Stimulated activated CD4-positive, alpha-beta T cell treated with anti-CD3 and anti-CD28 coated beads, Interleukin-1b, Interleukin-23, amount 100 ng/mL, for 1 hour (primary cell): ENCODE measurements at places on chromosomes 4 and X.

DNA sequence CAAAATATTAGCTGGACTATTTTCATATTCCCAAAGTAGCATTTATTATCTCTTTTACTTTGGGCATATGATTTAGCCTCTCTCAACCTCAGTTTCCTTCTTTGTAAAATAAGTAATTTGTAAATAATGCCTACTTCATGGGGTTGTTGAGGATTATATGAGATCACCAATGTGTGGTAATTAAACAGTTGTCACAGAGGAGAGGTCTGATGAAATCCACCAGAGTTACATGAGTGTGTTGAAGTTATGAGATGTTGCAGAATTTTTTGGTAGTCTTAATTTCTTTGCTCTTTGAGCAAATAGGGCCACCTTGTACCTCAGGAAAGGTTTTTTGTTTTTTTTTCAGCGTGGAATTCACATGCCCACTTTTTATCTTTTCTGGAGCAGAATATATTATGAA, 1.4 kb downstream of the COX7B start:
- DNase-seq: no peak

DNA sequence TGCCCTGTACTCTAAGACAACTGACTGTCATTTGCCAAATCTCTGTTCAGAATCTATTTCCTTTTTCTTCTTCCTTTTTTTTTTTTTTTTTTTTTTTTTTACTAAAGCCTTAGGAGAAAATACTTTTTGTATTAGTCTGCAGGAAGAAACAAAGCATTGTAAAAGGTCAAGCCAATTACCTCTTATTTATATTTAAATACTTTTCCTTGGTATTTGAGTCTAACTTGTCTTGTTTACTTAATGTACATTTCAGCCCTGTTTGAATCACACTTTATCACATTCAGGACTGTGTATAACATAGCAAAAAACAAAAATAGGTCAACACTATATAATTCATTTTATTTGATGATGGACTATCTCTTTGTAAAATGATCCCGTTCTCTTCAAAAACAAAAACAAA, 262.2 kb downstream of the RPA4 start:
- no peak for DNase-seq

- no peak for DNase-seq
Measured at GRCh38 chr4:99657798-99658197, at the start of gene C4orf54. Gene C4orf54 (minus strand): TSS chr4:99657828. CDS start chr4:99654648, 3,180 bp downstream.

GRCh38 chrX:30831082-30831481, 58.0 kb downstream of the TAB3 start:
- DNase-seq: peak; percentile 1

DNA sequence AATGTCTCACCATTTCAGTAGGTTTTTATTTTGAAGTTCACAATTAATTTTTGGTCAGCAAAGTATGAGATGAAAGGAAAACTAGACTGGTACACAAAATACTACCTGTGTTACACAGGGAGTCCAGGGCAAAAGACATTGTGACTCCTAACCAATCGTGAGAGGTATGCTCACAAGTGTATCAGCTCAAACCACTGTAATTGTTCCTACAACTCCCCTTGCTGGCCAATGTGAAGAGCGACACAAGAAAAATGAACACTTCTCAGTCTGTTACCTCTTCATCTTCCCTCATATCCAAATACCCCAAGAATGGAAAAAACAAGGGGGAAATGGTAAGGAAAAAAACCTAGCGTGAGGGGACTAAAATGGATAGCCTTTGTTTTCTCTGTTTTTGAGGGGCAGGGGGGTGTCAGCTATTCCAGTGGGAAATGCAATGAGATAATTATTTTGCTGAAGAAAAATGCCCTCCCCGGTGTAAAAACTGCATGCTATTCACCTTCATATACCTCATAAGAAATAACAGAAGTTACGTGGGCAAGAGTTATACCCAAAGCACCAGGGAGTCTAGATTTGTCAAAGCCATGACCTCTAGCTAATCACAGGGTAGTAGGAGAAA, 30.6 kb upstream of the NSUN7 start:
- no peak for DNase-seq

GRCh38 chr4:99821918-99822503, 5.4 kb downstream of the DAPP1 start:
- DNase-seq: no peak

- DNase-seq: no peak
Measured at GRCh38 chr4:149997881-149998421, 80.3 kb upstream of the DCLK2 start.

DNA sequence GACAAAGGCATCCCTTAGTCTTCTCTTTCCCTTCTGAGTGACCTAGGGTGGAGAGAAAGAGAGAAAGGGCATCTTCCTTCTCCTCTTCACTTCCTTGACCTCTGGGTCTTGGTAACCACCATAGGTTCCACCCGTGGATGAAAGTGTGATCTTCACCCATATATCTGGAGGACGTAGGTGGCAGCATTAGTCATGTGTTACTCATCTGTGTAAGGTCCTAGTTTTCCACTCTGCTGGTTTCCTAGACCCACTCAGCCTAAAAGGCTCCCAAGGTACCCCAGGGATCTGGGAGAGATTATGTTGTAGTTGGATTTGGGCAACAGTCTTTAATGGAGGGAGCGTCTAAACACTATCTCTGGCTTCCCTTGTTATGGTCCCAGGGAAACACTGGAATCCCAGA, 45.5 kb upstream of the RAB9B start:
- DNase-seq: no peak

GRCh38 chrX:40237731-40238178, 140.0 kb upstream of the BCOR start:
- DNase-seq: no peak

- DNase-seq: no peak
Measured at GRCh38 chrX:151609222-151609621, 45.7 kb downstream of the PASD1 start.

GRCh38 chr4:89363786-89364185, 56.2 kb upstream of the GPRIN3 start:
- DNase-seq: no peak

DNA sequence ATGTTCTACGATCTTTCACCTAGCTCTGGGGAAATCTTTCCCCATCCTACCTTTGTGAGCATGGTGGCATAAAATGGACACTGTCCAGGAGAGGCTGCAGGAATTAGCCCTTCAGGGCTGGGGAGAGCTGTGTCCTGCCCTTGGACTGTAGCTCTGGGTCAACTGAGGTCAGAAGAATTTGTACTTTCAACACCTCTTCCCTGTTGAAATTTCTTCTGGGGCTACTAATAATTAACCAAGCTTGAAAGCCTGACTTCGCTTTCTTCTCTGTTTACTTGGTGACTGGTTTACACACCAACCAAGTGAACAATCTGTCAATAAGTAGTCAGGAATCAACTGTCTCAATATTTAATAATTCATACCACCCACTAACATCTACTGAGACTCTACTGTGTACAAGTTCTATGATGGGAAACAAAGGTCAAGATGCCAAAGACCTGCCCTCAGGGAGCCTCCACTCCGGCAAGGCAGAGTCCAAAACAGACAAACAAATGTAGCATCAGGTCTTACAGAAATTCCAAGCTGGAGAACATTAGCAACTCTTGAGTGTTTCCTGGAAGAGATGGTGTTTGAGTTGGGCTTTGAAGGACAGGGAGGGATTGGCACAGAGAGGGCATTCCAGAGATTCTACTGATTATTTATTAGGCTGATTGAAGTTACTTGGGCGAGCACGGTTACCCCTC, 113.1 kb downstream of the ENPP6 start:
- DNase-seq: no peak

- no peak for DNase-seq
Measured at GRCh38 chr4:158873795-158874401, 105.1 kb downstream of the FNIP2 start.

DNA sequence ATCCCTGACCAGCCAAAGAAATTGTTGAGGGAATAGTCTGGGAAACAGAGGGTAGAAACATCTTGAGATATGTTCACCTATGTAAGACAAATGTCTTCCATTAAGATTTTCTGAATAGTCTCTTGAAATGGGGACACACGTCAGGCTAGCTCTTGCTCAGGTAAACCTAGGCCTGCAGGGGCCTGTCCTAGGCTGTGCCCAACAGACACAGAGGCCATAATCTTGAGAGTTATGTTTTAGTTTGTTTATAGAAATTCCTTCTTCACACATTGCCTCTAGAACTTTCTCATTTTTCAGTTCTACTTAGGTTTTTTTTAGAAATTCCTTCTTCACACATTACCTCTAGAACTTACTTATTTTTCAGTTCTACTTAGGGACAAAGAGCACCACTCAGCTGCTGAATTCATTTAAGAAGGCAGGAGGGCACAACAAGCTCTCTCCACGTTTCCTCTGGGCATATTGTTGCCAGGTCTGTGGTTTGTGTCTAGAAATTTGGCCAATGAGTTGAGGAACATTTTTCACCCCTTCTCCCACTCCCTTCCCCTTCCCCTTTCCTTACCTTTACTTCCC, 94.9 kb downstream of the ARHGAP24 start:
- no peak for DNase-seq

DNA sequence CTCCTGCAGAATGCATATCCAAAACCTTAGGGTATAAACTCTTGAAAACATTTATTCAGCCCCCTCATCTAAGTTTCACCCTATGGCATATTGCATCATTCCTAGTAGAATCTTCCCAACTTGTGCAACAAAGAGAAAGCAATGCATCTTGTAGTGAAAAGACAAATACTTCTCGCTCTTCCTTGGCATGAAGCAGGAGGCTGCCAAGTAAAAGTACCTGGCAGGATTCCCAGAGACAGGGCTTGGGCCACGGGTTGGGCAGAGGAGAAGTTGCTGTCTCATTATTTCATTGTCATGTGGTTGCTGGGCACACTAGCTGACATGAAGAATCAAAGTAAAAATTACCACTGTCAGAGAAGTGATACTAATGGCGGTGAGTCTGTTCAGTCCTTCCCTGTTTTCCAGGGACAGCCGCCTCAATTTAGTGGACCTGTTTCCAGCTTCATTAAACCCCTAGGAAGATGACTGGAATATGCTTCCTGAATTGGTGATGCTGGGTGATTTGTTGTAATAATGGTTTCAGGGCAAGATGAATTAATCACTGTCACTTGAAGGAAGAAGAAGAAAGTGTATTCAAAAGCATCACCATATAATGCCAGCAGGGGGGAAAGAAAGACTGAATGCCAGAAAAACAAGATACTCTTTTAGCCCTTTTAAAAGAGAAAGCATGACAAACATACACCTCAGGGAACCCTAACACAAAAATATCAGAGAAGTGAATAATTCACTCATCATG, 380.5 kb upstream of the IGFBP7 start:
- no peak for DNase-seq

GRCh38 chrX:6614506-6614905, 79.6 kb upstream of the VCX3A start:
- no peak for DNase-seq

- no peak for DNase-seq
Measured at GRCh38 chrX:132180929-132181328, 38.3 kb downstream of the RAP2C start.

DNA sequence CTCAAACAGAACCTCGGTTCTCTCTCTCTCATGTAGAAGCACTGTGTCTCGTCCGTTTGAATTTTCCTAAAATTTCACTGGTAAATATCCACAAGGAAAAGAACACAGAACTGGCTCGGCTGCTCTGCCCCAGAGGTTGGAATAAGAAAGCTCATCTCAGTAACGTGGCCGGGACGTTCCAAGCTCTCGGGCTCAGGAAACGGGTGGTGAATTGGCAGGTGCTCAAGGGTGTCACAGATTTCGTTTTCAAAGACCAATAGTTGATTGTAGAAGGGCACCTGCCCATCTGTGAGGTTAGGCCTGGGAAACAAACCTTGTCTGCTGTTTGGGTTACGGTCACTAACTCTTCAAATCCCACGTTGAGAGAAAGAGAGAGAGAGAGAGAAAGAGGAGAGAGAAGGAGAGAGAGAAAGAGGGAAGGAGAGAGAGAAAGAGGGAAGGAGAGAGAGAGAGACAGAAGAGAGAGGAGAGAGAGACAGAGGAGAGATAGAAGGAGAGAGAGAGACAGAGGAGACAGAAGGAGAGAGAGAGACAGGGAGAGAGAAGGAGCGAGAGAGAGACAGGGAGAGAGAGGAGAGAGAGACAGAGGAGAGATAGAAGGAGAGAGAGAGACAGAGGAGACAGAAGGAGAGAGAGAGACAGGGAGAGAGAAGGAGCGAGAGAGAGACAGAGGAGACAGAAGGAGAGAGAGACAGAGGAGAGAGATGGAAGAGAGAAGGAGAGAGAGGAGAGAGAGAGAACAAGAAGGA, 106.6 kb downstream of the CRLF2 start:
- DNase-seq: no peak

- DNase-seq: no peak
Measured at GRCh38 chr4:26884026-26884425, 23.4 kb downstream of the STIM2 start.

- DNase-seq: no peak
Measured at GRCh38 chr4:120769227-120769626, 153.3 kb downstream of the PRDM5 start.

DNA sequence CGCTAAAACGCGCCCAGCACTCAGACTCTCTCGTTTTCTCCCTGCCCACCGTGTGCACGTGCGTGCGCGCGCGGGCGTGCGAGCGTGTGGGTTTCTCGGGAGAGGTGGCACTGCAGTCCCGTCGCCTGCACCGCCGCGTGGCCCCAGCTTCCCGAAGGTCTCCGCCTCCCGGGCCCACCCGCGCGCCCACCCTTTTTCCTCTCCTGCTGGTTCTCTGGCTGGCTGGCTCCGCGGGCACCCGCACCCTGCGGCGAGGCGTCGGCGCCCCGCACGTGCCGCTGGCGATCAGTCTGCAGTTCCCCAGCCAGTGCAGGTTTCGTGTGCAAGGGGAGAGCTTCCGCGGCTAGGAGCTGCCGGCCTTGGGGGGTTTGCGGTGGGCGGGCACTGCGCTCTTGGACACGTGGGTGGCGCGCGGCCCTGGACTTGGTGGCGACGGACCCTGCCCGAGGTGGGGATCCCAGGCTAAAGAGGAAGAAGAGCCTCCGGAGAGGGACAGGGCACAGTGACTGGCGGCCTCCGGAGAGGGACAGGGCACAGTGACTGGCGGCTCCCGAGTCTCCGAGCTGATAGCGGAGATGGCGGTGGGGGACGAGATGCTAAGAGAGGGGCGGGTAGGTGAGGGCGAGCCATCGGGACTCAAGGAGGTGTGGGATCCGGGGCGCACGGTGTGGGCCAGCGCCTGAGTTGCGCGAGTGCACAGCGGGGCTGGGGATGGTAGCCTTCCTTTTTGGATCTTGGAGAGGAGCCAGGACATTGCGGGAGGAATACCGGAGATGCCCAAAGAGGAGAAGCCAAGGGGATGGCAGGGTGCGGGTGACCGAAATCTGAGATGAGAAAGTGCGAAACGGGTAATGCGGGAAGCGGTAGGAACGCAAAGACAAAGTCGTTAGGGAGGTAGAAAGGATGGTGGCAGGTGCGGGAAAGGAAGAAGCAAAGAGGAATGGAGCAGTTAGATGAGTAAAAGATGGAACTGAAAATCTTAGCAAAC, at the start of gene FAM184B:
Gene FAM184B (minus strand): TSS at position 322 of the 988 bp plus-strand sequence. CDS start 322 bp downstream, outside the sequence.
- no peak for DNase-seq

DNA sequence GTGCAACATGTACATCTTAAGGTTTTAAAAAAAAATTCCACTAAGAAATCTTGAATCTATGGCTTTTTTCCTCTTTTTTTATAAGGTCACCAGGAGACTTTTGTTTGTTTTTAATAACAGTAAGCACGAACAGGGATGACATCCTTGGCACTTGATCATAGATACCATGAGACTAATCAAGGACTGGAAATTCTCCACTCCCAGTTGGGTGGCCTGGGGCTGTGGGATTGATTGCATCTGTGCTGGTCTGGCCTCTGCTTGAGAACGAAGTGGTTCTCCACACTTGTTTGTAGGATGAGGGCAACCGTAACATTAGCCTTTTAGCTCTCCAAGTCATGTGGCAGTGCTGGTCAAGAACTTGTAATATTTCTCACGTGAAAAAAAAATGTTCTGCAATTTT, 35.4 kb downstream of the SNX25 start:
- DNase-seq: no peak

- DNase-seq: no peak
Measured at GRCh38 chr4:59247032-59247431, 1953.1 kb upstream of the ADGRL3 start.

- DNase-seq: no peak
Measured at GRCh38 chr4:110305455-110305854, 107.0 kb upstream of the ELOVL6 start.
